ENCODE measurements at places on chromosomes 2 and 18.

GRCh38 chr2:40227210-40227609 is 224.7 kb downstream of the SLC8A1 start:
- no peak for DNase-seq

GRCh38 chr2:240247241-240247867 is 106.9 kb upstream of the OTOS start:
- DNase-seq = no peak

DNA sequence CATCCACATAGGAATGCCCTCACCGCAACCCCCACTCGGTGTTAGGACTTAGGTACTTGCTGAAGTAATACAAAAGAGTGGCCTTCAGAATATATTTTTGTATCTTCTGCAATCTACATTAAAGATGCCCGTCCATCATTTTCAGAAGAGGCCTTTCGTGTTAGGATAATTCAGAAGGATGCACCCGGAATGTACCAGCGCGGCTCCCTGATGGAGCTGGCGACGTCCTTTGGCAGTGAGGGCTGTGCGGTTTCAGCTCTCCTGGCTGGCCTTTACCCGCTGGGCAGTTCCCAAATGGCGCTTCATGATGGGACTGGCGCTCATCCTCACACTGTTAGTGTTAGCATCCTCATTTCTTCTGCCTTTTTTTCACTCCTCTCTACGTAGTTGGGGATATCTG is 15.3 kb downstream of the TWIST2 start:
- DNase-seq = no peak

GRCh38 chr2:222907790-222908441 is 47.1 kb downstream of the ACSL3 start:
- DNase-seq = no peak

- no peak for DNase-seq
Observed at GRCh38 chr2:239821694-239822075, 203.5 kb downstream of the NDUFA10 start.

DNA sequence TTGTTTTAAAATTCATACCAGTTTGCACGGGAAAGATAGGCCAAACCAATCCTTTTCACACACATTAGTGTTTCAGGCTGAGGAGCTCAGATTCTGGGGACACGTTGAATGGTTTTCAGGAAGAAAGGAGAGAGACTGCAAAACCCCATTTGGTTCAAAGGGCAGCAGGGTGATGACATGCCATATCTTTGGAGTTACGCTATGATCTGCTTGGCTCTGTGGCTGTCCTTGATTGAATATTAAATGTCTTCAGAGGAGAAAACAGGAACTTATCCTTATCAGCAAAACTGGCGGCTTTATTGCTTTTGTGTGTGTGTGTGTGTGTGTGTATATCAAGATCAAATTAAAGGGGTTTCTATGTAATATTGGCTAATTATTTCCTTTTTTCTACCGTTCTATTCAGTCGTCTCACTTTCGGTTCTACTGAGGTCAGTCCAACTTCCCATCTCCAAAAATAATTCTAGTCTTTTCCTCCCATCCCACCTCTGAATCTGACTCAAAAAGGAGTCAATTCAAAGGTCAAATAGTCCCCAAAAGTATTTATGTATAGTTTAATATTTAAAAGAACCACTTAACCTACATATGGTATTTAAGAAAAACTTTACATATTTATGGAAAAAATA is 292.9 kb upstream of the CCDC68 start:
- DNase-seq = no peak

DNA sequence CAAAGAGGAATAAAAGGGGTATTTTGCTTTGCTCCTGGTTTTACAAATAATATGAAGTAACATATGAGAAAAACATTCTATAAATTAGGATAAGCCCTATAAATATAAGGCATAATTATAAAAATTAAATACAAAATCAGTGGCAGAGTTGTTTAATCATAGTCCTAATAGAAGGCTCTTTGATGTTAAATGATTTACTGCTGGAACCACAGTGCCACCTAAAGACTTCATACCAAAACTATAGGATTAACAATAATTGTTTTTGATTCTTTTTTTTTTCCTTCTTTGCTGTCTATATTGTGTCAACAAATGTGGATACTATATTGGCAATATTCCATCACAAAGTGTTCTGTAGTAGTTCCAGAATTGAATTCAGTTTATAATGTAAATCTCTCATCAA is 837.7 kb upstream of the SLC39A10 start:
- DNase-seq = no peak

DNA sequence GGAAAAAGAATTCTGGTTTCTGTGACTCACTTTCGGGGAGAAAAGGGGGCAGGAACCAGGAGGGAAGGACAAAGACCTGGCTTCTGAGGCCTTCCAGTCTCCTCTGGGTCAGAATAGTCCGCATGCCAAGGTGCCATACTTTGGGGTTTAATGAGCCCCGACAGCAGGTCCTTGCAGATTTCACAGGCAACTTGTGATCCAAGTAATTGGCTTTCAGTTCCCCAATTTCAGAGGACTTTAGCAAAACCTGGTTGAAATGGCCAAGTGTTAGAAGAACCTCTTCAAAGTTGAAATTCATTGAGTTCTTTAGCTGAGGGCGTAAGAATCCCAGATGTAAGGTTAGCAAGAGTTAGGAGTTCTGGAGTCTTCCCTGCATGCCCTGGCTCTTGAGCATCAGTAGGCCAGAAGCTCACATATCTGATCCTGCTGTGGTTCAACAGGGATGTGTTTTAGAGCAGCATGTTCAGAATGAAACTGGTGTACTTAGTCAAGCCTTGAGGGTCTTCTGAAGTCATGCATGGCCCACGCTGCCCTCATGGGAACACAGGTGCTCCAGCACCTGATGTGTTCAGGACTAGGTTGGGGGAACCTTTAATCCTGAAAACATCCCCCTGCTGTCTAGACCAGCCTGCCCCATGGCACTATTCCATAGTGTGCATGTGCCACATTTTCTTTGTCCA is 143.0 kb downstream of the NUP35 start:
- no peak for DNase-seq

GRCh38 chr18:13281406-13281805 is 62.8 kb downstream of the LDLRAD4 start:
- DNase-seq = no peak

DNA sequence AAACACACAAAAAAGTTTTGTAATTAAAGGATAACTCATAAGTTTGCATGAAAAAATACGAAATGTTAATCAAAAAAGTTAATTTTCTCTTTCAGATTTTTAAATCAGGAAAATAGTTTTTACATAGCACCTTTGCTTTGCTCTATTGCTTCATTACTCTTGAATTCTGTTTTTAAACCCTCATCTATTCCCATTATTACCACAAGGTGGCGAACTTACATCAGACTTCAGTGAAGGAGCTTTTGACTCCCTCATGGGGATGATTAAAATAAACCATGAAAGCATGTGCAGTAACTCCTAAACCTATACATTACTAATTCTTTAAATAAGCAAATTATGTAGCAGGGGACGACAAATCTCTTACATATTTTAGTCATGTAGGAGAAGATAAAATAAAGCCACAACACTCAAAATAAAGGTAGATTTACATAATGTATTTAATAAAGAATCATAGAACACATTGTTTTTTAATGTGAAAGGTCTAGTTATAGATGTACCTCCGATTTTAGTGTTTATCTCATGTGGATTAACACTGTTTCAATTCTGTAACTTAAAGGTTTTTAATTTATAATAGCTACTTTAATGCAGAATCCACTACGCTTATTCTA is 105.2 kb downstream of the NETO1 start:
- no peak for DNase-seq

GRCh38 chr2:128770143-128771085 is 451.7 kb upstream of the HS6ST1 start:
- no peak for DNase-seq

DNA sequence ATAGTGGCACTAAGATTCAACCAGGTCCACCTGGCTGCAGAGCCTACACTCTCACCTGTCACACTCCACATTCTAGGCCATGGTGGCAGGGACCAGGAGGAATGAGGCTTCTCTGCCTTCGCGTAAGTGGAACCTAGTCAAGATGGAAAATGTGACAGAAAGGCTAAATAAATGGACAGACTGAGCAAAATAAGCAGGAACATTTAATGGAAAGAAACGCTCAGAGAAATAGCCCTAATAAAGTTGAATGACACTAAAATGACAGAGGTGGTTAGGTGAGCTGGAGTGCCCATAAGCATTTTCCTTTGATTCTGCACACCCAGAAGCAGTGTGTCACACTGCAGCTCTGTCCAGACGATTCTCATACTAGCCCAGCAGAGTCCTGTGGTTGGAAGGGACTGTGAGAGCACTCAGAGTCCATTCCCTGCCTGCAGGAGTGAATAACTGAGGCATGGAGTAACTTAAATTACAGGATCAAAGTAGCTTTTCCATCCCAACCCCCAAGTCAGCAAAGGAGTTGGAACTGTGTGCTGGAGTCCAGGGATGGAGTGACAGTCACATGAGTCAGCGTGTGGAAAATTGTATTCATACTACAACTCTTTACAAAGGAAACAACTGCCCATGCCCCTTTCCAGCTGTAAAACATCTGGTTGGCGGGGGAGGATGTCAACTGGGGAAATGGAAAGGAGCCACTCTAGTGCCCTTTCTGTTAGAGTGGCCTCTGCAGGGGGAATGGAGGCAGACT is 105.4 kb upstream of the LGALSL start:
- DNase-seq = no peak

- no peak for DNase-seq
Observed at GRCh38 chr18:10141559-10141958, 227.7 kb downstream of the VAPA start.

GRCh38 chr18:13502585-13502984 is 223.8 kb downstream of the FAM210A start:
- no peak for DNase-seq

DNA sequence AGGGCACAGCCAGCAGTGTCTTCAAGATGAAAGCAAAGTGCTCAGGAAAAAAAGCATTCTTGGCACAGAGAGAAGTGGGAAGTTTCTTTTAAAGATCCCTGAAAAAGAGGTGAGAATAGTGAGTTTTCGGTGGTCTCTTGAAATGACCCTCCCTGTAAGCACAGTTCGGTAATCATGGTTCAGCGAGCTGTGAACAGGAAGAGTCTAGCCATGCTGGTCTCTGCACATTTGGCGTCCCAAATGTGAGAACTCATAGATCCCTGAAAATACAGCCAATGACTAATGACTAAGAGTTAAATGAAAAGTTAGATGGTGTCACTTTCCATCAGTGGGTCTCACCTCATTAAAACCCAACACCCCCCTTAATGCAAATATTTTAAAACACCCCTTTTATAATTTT is 3.4 kb downstream of the IL1R1 start:
- DNase-seq = no peak

GRCh38 chr18:48330016-48330991 is 78.9 kb downstream of the ZBTB7C start:
- no peak for DNase-seq

- DNase-seq = no peak
Observed at GRCh38 chr2:176680916-176681516, 411.8 kb downstream of the MTX2 start.

- DNase-seq = no peak
Observed at GRCh38 chr2:216645636-216645950, 12.4 kb downstream of the IGFBP2 start.

- no peak for DNase-seq
Observed at GRCh38 chr2:203238292-203238703, 520 bp upstream of the CYP20A1 start.

GRCh38 chr2:101371636-101372035 is 15.7 kb downstream of the CREG2 start:
- DNase-seq = no peak

- DNase-seq = no peak
Observed at GRCh38 chr18:74139888-74140287, 7.7 kb downstream of the FBXO15 start.

GRCh38 chr18:58866066-58866772 is 1.5 kb downstream of the ZNF532 start:
- DNase-seq = no peak

DNA sequence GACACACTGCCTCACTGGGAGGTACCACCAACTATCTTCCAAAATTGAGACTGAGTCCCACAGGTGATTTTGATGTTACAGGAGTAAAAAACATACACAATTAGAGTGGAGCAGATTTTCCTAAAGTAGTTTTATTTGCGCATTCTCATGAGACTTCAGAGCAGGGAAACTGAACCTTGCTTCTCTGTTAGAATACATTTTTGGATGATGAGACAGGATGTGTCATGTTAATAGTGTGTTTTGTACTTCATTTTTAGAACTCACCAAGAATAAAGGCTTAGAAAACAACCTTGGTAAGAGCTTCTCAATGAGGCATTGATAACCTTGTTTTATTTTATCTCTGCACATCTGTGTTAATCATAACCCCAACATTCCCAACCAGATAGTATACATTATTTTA is 310.2 kb upstream of the GALNT5 start:
- no peak for DNase-seq

DNA sequence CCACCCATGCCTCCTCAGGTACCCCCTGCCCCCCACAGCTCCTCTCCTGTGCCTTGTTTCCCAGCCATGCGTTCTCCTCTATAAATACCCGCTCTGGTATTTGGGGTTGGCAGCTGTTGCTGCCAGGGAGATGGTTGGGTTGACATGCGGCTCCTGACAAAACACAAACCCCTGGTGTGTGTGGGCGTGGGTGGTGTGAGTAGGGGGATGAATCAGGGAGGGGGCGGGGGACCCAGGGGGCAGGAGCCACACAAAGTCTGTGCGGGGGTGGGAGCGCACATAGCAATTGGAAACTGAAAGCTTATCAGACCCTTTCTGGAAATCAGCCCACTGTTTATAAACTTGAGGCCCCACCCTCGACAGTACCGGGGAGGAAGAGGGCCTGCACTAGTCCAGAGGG is 803 bp upstream of the DES start:
- DNase-seq = no peak

DNA sequence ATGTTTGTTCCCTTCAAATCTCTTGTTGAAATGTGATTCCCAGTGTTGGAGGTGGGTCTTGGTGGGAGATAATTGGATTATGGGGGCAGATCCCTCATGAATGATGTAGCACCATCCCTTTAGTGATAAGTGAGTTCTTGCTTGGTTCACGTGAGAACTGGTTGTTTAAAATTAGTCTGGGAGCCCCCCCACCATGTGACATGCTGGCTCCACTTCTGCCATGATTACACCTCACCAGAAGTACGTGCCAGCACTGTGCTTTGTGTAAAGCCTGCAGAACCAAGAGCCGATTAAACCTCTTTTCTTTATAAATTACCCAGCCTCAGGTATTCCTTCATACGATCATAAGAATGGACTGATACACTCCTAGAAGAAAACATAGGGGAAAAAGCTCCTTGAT is 10.1 kb downstream of the ABI2 start:
- no peak for DNase-seq
